ENCODE measurements at places on chromosomes 5 and 9.
A peak's percentile ranks its signal among the peaks of the same experiment; 100 is the strongest.

GRCh38 chr5:109196087-109196822, 213.5 kb downstream of the PJA2 start:
- DNase-seq = no peak

DNA sequence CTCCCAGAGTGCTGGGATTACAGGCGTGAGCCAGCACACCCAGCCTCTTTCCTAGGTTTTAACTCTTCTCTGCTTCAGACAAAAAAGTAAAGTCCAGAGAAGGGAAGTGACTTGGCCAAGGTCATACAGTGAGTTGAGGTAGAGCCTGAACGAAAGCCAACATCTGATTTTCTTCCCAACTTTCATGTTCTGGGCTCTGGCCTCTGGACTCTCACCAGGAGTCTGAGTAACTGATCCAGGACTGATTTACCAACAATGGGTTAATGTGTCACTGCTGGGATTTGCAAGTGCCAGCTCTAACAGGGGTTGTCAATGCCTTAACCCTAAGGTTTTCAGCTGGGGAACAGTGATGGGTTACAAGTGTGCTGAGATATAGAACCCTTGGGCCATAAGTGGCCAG, 32.2 kb upstream of the LARP1 start:
- DNase-seq = no peak

DNA sequence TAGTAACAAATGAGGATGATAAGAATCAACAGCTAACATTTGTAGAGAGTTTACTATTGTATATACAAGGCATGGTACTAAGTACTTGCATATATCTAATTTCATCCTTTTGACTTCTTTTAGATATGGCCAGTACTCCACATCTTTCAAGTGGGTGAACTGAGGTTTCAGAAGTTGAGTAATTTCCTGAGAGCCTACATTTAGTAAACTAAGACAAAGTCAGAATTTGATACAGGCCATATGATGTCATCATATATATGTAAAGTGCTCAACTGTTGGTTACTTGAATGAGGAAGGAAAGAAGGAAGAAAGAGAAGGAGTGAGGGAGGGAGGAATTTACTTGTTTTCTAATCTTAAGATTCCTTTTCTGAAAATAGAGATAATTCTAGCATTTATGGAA, 52.8 kb downstream of the GRIA1 start:
- DNase-seq = no peak

DNA sequence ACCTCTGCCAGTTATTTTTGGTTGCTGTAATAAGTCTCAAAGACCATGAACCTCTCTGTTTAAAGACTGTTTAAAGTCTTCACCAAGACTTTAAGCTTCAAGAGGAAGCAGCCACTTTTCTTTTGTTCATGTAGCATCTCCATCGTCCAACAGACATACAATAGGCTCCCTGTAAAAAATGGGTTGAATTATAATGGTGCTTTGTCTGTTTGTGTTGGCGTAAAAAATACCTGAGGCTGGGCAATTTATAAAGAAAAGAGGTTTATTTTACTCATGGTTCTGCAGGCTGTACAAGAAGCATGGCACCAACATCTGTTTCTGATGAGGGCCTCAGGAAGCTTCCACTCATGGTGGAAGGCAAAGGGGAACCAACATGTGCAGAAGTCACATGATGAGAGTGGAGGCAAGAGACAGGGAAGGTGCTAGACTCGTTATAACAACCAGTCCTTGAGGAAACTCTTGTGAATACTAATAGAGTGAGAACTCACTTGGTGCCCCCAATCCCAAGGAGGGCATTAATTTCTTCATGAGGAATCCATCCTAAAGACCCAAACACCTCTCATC, 126.3 kb upstream of the RPS23 start:
- DNase-seq = no peak

DNA sequence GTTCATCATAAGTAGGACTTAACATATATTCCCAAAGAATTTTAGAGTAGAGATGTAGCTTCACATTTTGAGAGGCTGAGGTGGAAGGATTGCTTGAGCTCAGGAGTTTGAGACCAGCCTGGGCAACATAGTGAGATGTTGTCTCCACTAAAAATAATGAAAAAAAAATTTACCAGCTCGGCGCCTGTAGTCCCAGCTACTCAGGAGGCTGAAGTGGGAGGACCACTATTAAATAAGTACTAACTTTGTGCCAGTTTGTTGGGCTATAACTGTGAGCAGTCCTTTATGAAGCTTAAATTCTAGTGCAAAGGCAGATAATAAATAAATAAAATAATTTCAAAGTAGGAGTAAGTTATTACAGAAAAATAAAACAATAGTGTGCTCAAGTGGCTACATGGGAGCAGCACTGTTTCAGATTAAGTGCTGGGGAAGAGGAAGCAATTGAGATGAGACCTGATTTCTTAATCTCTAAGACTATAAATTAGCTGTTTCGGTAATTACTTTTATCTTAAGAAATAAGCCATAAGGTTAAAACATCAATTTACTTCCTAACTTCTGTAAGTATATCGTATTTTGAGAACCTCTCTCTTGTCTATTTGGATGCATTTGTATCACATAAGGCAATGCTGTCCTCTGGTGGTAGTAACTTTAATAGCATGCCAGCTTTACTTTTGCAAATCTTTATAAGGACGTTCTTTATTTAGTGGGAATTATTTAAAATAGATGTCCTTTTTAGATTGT, 98.9 kb downstream of the CSNK1G3 start:
- peak; percentile 4 for DNase-seq

DNA sequence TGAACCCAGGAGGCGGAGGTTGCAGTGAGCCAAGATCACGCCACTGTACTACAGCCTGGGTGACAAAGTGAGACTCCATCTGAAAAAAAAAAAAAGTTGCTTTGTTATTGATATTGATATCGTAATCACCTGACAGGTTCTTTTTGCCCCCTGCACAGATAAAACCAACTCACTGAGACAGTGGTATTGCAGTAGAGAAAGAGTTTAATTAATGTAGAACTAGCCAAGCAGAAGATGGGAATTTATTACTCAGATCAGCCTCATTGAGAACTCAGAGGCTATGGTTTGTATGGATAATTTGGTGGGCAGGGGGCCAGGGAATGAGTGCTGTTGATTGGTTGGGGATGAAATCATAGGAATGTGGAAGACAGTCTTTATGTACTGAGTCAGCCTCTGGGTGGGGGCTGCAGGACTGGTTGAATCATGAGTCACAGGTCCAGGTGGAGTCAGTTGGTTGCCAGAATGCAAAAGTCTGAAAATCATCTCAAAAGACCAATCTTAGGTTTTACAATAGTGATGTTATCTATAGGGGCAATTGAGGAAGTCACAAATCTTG, 35.8 kb upstream of the MEGF10 start:
- no peak for DNase-seq

GRCh38 chr5:137082951-137083350, 416.2 kb downstream of the SPOCK1 start:
- no peak for DNase-seq

DNA sequence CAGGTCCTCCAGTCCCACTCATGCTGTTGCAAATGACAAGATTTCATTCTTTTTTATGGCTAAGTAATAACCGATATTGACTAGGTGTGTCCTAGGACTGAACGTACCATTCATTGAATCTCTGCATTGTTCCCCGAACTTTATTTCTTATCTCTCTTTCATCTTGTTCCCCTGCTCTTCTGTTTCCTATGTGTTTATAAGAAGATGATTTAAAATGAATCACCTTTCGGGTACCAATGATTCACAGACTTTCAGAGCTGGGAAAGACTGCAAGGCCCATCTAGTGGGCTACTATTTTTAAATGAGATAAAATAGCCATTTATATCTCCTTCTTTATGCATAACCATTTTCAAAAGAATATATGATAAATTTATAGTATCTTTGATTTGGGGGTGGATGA, 133.0 kb downstream of the CDH18 start:
- DNase-seq = no peak

- no peak for DNase-seq
Observed at GRCh38 chr9:16150938-16151650, 598.3 kb downstream of the CCDC171 start.

GRCh38 chr9:129270205-129270604, 92.1 kb upstream of the IER5L start:
- DNase-seq = no peak

DNA sequence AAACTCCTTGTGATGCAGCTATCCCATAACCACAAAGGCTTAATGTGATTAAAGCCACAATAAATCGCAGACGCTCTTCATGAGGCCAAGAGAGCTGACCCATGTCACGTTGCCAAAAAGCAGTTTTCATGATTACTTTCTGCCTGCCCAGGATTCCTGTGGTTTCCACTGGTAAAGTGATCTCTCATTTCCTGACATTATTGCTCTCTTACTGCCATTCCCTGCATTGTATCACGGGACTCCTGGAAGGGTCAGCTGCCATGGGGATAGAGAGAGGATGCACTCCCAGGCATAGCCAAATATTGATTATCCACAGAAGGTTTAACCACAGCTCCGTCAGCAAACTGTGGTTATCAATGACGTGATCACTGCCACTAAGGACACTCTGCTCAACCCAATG, 103.8 kb upstream of the SLC1A3 start:
- DNase-seq = no peak

GRCh38 chr5:1778138-1779020, 21.3 kb downstream of the MRPL36 start:
- DNase-seq = no peak

DNA sequence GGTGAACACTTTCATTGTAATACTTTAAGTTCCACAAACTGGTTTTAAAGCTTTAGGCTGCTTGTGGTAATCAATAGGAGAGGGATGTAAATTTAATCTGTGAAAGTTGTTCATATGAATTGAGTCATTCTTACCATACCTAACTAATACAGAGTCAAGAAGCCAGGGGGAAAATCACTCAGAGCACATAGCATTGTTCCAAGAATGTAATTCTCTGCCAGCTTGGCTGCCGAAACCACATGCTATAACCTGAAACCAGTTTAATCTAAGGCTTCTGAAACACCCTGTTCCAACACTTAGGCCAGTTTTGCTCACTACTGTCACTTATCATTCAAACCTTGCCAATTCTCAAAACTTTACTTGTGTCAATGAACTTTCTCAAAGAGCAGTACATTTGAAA, 528.8 kb upstream of the GRAMD2B start:
- no peak for DNase-seq

- no peak for DNase-seq
Observed at GRCh38 chr5:146249801-146250200, 46.4 kb downstream of the RBM27 start.

DNA sequence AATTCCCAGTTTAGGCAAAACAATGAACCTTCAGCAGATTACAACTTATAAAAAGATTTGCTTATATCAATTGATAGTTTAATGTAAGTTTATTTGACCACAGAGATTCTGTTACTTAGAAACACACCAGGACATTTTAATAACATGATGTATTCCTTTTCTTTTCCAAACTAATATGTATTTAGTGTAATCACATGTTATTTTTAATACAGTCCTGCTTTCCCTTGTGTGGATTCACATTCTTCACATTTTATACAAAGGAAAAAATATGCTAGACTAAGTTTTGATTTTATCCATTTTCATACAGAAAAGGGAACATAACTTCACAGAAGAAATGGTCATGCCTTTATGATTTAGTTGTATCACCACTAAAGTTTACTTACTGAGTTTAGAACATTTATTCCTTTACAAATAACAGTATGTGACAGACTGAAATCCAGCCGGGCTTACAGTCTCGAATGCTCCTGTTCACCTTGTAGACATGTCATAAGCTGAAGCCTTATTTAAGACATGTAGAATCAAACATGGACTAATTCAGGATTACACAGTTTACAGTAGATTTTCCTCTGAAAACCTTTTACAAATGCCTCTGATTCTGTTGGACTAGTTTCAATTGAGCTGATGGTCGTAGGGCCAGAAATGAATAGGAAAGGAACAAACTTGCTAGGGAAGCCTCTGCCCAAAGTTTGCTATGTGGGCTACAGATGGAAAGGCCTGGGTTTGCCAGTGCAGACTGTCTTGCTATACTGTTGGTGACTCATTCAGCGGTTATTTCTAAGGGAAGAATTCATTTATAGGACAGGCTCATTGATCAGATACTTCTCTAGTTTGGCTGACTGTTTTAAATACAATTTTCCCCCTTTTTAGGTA, 6.6 kb upstream of the ASPN start:
- no peak for DNase-seq

GRCh38 chr5:163612358-163613149, 107.1 kb downstream of the MAT2B start:
- no peak for DNase-seq

DNA sequence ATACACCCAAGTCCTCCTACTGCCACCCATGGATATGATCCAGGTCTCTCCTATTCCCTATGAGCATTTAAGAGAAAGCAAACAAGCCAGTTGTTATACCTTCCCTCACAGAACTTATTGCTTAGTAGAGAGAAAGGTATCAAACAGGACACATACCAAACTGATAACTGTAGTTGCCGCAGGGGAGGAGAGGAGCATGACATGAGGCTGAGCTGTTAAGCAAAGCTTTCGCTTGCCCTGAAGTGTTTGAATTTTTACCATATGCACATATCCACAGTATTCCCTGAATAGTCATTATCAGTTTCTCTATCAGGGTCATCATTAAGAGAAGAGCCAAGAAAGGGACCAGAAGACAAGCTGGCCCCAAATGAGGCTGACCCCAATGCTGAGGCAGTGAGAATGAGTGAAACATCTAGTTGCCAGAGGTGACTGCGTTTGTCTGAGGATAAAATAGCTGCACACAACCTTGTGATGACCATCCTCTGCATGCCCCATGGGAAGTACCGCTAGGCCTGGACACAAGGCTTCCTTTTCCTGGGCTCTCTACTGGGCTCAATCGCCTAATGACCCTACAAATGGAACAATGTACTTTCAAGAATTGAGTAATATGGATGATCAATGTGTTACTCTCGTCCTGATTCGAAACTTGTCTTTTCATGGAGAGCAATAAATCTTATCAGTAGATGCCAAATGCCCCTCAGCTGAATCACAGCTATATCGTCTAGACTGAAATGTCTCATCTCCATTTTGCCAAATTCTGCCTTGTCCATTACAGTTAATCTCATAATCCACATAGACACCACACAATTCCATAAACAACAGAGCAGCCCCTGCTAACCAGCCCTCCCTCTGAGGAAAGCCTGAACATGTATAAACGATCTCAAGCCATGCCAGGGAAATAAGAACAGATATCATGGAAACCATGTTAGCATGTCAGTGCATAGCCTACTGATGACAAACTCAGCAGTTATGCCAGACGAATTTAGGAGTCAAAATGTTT, 4.3 kb upstream of the IFNK start:
- no peak for DNase-seq

- DNase-seq = peak; percentile 38
Observed at GRCh38 chr5:108634010-108634616, 113.6 kb upstream of the FER start.

All from hepatic stellate cell (primary cell).